ENCODE measurements at places on chromosomes 2 and 18. TPM values are rescaled to one million over a fixed set of nuclear protein-coding genes. Genes with fewer than 3 reads are reported as not detected.

- DNase-seq = no peak
Observed at GRCh38 chr18:7520200-7520785, 46.8 kb upstream of the PTPRM start.

DNA sequence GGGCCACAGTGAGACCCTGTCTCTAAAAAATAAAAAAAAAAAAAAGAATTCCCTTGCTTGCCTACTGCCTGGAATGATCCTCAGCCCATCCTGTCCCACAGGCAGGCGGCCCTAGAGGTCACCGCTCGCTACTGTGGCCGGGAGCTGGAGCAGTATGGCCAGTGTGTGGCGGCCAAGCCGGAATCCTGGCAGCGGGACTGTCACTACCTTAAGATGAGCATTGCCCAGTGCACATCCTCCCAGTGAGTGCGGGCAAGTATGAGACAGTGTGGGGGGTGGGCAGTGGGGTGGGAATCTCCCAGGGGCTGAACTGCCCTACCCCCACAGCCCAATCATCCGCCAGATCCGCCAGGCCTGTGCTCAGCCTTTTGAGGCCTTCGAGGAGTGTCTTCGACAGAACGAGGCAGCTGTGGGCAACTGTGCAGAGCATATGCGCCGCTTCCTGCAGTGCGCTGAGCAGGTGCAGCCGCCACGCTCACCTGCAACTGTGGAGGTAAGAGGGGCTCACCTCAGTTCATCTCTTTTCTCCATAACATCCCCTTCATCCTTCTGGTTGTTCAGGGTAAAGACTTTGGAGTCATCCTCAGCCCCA, 1.6 kb downstream of the CHCHD5 start:
- DNase-seq = no peak

GRCh38 chr2:235692671-235693171, 198.9 kb downstream of the AGAP1 start:
- DNase-seq = no peak

DNA sequence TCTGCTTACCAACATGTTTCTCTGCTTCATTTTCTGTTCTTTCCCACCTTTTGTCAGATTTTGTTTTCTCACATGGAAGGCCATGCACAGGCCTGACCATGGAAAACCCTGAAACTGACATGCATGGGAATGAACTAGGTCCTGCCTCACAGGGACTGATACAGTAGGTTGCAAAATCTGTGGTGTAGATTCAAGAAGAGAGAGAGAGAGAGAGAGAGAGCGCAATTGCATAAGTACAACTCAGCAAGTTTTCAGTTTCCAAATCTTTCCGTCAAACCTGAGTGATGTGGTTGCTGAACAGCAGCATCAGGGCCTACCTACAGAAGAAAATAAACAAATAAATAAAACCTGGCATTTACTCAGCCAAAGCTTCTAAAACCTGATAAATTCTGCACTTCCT, 87.5 kb upstream of the RNF152 start:
- no peak for DNase-seq

- DNase-seq = no peak
Observed at GRCh38 chr2:63484481-63484880, 103.8 kb downstream of the WDPCP start.

The LGALSL gene
- total RNA-seq = 3.6 TPM

The FSHR gene
- not detected for total RNA-seq

The MYO1B gene
- total RNA-seq = 232 TPM
